ENCODE measurements at places on chromosomes 16 and 17.

- no peak for DNase-seq
Observed at GRCh38 chr17:15453782-15454181, 13.6 kb downstream of the CDRT4 start.

- no peak for DNase-seq
Observed at GRCh38 chr16:87608400-87608985, 6.2 kb downstream of the JPH3 start.

DNA sequence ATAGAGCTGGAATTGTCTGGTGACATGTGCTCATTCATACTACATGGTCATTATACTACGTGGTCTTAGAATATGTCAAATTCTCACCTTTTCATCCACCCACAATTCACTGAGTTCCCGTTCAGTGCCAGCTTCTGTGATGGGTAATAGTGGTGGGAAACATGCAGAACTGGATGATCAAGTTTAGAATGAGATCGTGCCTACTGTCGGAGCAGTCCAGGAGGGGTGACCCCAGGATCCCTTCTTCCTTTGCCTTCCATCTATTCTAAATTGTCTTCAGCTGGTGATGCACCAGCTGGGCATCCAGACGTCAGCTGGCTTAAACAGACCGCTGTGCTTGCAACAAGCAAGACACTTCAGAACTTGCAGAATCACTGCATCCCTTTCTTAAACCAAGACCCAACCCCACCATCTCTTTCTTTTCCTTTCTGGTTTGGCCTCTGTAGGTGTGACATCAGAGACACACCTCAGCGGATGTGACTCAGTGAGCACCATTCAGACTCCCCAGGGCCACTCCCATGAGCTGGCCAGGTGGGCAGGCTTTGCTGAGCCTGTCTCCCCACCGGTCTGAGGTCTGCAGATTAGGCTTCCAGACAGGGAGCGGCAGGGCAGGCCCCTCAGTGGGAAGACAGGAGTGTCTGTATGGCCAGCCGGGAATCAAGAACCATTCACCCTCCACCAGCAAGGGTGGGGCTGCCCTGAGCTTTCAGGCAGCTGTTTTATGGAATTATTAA is 18.1 kb downstream of the C17orf100 start:
- no peak for DNase-seq

GRCh38 chr16:57004387-57005250 is 15.3 kb downstream of the NLRC5 start:
- DNase-seq = no peak

GRCh38 chr16:57091975-57092785 is at the start of gene CPNE2:
Gene CPNE2 (plus strand): TSS chr16:57092583. CDS start chr16:57110743, 18,160 bp downstream.
- DNase-seq = peak; percentile 6

DNA sequence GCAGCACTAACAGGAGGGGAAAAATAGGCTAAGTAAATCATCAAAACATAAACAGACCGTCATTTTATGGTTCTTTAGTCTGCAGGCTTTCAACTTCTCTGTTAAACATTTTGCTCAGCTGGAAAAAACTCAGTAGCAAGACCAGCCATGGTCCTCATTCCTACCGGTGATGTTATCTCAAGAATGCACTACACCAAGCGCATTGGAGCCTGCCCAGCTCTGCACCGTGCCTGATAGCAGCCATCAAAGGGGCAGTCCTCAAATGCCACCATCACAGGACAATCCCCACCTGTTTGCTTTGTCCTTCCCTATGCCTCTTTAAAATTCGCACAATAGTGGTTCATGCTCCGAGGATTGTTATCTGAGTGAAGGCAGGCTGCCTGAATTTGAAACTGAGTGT is 181.5 kb upstream of the MON1B start:
- no peak for DNase-seq

DNA sequence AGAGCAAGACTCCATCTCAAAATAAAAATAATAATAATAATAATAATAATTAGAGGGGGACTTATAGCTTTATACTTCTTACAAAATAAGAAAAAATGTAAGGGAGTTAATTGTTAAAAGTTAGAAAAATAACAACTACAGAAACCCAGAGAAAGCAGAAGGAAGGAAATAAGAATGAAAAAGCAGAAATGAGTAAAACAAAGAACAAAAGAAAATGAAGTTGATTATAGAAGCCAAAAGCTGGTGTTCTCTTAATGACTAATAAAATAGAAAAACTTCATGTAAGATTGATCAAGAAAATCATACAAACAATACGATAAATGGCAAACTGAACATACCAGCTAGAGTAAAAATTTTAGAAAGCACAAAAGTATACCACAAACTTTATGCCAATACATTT is 6.8 kb upstream of the NSMCE1 start:
- no peak for DNase-seq

GRCh38 chr16:85969159-85969558 is 70.2 kb downstream of the IRF8 start:
- DNase-seq = no peak

- no peak for DNase-seq
Observed at GRCh38 chr17:51860954-51861561, 297.5 kb downstream of the CA10 start.

GRCh38 chr17:77778636-77779489 is 179.6 kb upstream of the TNRC6C start:
- no peak for DNase-seq

DNA sequence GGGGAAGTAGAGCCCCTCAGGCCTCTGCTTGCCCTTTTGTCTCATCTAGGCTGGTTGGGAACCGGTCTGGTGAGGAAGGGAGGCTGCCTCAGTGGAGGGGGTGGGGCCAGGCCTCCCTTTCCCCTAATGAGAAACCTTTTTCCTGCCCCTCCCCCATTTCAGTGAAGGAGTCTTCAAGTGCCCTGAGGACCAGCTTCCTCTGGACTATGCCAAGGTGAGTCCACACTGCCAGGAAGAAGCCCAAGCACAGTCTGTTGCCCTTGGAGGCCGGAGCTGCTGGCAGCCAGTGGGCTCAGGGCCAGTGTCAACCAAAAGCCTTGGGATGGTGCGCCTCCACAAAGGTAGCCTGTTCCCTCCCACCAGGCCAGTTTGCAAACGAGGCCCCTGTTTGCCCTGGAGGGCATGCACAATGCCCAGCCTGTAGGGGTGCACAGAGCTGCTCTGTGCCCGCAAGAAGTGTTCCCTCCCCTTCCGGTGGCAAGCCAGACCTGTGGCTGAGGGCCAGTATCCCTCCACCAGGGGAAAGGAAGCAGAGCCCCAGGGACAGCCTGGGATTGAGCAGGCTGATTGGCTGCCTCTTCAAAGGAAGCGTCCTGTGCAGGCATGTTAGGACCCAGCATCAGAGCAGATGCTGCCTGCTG is 3.4 kb downstream of the TRAF4 start:
- DNase-seq = no peak

DNA sequence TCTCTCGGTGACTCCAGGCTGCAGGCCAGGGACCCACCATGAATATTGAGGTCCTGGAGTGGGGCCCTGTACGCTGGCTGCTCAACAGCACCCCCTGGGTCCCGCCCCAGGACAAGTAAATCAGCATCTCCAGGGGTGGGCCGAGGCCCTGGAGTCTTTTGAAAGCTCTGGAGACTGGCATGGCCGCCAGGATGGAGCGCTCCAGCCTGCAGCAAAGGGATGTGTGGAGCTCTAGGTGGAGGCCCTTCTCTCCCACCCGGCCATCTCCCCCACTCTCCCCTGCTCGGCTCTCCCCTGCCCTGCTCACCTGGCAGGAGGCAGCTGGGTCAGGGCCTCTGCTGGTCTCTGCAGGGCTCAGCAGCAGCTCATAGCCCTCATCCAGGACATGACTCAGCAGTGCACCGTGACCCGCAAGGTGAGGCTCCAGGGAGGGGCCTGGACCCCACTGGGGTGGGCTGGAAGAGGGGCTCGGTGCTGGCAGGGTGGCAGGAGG is 16.6 kb downstream of the SGSH start:
- no peak for DNase-seq

DNA sequence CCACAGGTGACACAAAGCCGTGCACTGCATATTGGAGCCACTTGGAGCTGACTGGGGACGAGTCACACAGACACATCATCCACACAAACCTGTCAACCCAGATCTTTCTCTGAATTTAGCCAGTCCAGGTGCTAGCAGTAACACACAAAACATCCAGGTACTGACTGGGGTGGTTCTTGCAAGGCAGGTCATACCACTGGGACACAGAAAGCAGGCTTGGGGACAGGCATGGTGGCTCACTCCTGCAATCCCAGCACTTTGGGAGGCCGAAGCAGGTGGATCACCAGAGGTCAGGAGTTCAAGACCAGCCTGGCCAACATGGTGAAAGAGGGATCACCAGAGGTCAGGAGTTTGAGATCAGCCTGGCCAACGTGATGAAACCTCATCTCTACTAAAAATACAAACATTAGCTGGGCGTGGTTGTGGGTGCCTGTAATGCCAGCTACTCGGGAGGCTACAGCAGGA is 14.9 kb downstream of the ENPP7 start:
- no peak for DNase-seq

DNA sequence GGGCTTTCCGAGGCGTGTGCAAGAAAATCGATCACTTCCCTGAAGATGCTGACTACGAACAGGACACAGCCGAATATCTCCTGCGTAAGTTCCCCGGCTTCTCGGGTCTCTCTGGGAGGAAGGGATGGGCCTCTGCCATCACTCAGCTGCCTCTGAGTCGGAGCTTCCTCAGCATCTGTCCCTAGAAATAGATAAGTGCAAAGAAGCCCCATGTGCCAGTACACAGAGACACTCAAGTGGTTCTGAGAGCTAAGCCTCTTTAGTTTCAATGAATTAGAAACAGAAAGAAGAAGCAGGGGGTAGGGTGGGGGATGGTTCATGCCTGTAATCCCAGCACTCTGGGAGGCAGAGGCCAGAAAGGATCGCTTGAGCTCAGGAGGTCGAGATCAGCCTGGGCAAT is 90.6 kb downstream of the CACNG3 start:
- no peak for DNase-seq

DNA sequence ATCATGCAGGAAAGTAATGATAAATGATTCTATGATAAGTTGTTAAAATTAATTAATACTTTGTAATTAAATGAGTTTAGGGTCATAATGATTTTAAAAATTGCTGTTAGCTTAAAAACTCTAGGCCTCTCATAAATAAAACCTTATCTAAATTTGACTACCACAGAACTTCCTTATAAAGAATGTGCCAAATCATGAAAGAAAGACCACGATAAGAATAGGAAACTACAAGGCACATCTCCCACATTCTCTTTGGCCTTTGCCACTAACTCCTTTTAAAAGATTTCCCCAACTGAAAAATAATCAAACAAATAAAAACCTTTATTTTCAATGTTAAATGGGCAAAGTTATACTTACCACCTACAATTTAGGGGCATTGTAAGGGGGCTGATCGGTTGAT is 164.6 kb upstream of the C17orf78 start:
- DNase-seq = no peak

DNA sequence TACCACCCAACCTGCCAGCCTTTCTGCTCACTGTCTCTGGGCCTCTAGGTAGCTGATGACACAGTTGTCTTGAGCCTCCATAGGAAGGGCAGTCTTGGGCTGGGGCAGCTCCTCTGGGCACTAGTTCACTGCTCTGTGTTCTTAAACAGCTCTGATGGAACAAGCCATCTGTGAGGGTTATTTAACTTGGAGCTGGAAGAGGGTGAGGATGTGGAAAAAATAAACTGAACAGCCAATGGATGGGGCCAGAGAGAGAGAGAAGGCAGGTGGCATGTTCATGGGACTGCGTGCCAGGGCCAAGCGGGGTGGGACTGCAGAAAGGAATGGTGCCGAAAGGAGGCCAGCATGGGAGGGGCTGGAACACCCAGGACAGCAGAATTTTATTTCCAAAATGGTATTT is 52.6 kb downstream of the HIC1 start:
- DNase-seq = no peak

GRCh38 chr16:55495616-55496289 is 13.1 kb upstream of the LPCAT2 start:
- no peak for DNase-seq

DNA sequence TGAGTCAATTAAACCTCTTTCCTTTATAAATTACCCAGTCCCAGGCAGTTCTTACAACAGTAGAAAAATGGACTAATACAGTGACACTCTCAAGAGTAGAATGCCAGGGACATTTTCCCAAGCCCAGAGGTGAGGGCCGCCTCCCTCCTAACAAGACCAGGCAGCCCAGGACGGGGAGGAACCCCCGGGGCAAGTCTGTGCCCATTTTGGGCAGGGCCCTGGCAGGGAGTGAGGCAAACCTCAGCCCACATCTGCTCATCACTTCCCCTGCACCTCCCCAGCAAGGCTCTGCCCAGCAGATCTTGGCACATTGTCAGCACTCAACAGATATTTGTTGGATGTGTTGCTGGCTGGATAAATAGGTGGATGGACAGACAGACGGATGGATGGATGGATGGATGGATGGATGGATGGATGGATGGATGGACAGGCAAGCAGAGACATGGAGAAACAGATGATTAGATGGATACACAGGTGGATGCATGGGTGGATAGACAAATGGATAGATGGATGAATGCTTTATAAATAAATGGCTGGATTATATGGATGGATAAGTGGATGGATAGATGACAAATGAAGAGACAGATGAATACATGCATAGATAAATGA is 271.3 kb downstream of the PARN start:
- no peak for DNase-seq

DNA sequence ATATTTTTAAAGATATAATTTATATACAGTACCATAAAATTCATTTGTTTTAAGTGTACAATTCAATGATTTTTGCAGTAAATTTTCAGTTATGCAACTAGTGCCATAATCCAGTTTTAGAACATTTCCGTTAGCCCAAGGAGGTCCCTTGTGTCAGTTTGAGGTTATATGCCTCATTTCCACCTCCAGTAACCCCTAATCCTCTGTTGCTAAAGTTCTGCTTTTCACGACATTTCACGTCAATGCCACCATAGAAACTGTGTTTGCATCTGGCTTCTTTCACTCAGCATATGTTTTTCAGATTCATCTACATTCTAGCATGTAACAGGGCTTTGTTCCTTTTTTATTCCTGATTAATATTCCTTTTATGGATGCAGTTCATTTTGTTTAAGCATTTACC is 42.4 kb upstream of the NUDT7 start:
- DNase-seq = no peak

DNA sequence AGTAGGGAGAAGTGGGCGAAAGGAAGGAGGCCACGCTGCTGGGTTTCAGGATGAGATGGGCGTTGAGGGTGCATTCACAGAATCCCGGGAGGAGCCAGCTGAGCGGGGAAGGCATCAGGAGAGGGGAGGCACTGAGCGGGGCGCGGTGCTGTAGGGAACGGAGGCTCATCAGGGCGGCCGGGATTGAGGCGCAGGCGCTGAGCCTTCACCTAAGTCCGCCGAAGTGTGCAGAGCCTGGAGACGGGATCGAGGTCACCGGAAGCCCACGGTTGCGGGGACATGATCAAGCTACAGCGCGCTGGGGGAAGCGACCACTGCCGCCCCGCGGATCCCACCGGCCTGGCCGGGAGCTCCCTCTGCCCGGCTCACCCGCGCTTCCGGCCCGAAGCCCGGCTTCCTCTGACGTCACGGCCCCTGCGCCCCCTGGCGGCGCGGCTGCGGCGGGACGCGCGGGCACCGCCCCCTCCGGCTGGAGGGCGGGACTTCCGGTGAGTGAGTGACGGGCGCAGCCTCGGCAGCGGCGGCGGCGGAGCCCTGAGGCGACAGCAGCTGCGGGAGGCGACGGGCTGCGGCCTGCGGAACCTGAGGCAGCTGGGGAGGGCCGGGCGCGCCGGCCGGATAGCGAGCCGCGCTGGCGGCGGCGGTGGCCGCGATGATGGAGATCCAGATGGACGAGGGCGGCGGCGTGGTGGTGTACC is at the start of gene MAPK8IP3:
MAPK8IP3 (plus strand) TSS at position 508 of the 698 bp plus-strand sequence; CDS start at position 653, 145 bp downstream.
- peak; percentile 94 for DNase-seq
